ENCODE measurements at places on chromosomes 12 and 14.

DNA sequence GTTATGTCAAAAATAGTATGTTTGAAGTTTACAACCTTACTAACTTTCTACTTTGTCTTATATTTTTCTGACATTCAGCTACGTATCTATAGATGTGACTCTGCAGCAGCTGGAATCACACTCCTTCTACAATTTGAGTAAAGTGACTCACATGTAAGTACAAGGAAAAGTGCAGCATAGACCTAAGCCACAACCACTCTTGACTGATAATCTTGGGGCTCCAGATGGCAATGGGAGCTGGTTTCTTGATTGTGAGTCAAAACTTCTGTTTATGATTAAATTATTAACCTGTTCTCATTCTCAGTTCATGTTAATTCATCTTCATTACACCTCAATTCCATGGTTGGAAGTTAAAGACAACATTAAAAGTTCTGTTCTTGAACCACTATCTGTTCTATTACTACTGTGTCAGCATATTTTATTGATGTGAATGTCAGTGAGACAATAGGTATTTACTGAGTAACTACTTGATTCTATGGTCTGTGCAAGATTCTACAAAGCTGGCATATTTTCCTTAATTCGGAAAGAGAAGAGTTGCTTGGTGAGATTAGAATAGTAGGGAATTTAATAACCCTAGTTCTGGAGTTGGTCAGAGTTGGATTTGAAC is 112.9 kb downstream of the TSHR start:
- no peak for DNase-seq

GRCh38 chr12:51855586-51856428 is 7.3 kb upstream of the FIGNL2 start:
- DNase-seq: no peak

DNA sequence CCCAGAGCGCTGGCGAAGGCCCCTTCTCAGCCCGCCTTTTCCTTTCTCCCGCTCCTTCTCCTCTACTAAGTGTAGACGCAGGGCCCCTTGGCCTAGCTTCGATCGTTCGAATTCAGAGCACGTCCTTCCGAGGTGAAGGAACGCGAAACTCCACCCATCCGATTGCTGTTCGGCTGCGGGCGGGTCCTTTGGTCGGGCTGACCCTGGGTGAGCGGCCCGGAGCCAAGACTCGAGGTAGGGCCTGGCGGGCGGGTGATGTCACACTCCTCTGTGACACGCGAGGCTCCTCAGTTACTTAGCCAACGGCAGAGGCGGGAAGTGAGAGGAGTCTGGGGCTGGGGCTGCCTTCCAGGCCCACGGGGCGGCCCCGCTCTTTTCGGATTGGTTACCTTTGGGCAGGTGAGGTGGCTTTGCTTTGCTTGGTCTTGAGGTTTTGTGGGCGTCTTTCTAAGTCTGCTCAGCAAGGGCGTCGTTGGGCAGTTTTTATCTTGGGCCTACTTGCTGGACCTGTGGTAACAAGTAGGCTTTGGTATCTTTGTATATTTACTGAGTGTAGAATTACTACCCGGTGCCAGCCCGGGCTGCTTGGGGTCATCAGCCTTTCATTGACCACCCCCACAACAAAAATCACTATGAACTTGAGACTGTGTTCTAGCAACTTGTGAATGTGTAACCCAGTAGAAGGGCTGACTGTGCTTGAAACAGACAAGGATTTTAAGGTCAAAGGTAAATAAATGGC is 694 bp downstream of the TMBIM6 start:
- peak; percentile 74 for DNase-seq

DNA sequence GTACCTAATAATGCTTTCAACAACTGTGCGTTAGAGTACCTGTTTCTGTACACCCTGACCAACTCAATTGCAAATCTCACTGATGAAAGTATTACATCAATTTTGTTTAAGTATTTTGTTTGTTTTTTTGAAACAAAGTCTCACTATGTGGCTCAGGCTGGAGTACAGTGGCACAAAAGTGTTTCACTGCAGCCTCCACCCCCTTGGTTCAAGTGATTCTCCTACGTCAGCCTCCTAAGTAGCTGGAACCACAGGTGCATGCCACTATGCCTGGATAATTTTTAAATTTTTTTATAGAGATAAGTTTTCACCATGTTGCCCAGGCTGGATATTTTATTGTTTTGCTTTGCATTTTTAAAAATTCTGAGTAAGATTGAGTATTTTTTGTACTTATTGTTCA is 46.7 kb downstream of the YEATS4 start:
- no peak for DNase-seq

- no peak for DNase-seq
Observed at GRCh38 chr14:99971941-99972747, 93.1 kb upstream of the EVL start.

DNA sequence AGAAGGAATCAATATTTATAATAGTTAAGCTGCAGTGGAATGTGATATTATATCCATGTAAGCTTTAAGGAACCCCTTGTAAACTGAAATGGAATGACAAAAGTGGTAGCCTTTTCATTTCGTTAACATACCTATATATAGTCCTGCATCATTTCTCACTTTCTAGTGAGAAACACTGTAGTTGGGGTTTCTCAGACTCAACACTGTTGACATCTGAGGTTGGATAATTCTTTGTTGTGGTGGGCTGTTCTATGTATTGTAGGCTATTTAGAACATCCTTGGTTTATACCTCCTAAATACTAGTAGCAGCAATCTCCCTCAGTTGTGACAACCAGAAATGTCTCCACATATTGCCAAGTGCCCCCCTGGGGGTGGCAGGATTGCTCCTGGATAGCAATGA is 79.1 kb downstream of the RAD52 start:
- DNase-seq: no peak

- no peak for DNase-seq
Observed at GRCh38 chr12:127726671-127727315, 540.2 kb upstream of the TMEM132C start.

GRCh38 chr12:5840944-5841343 is 104.1 kb downstream of the ANO2 start:
- DNase-seq: no peak

DNA sequence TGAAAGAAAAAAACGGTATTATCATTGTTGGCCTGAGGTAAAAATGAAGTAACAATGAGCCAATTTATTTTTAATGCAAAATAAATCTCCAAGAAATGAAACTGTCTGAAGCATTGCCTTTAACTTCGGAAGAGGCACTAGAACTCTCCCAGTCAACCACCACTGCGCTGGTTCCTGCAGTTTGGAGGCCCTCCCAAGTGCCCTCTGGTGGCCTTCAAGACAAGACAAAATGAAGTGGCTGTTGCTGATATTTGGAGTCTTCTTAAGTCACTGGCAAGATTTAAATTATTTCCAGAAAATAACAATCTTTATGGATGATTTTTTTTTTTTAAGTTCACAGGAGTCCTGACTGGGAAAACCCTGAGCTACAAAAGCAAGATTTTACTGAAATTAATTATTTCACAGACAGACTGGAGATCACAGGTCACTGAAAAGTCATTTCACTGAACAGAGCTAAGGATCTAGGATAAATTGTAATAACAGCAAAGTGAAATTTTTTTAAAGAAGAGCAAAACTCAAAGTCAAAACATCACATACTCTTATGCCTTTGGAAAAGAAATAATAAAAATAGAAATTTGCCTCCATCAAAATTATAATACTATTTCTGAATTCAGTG is 58.2 kb downstream of the DICER1 start:
- DNase-seq: peak; percentile 64

DNA sequence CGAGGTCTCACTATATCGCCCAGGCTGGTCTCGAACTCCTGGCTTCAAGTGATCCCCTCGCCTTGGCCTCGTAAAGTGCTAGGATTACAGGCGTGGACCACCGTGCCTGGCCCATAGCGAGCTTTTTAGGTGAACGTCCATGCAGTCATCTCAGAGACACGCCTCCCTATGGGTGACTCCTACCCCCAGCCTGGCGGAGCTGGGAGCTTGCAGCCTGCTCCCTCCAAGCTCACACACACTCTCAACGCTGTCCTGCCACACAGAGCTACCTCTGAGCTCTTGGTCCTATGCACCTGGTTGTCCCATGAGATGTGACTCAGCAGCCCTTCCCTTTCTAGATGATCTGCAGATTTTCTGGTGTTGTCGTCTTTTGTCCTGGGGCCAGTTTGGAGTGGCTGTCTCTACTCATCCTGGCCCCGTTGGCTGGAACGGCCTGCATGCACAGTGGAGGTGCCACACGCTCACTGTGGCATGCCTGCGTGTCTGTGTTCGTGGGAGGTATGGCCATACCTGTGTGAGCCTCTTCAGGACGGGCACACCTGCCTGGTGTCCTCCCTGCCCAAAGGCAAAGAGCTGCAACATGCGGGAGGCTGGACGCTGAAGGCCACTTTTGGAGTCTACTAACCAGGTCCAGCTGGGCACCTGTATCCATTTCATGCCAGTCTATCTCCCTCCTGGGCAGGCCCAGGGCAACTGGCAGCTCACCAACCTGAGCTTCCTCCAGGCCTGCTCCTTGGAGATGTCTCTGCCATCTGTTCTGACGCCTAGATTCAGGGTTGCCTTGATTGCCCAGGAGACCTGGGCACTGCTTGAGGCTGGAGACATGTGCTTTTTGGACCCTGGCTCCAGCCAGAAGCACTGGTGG is 18.1 kb downstream of the CABP1 start:
- DNase-seq: no peak

GRCh38 chr12:115230606-115231005 is 546.6 kb upstream of the TBX3 start:
- no peak for DNase-seq

- DNase-seq: no peak
Observed at GRCh38 chr12:99976762-99977161, 8.0 kb downstream of the ANKS1B start.

DNA sequence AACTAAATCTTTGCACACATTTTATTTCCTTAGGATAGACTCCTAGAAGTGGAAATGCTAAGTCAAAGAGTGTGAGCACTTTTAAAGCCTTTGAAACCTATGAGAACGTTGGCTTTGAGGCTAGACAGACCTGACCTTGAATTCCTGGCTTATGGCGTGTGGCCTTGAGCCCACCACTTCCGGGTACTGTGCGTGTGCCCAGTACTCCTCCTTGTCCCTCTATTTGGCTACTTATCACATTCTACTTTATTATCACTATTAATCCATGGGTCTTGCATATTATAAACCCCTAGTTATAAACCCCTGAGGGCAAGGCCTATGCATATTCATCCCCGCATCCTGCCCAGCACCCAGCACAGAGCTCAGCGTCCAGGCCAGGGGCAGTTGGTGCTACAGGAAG is 26.0 kb upstream of the CD27 start:
- no peak for DNase-seq

GRCh38 chr12:12396694-12397093 is 39.8 kb downstream of the BORCS5 start:
- no peak for DNase-seq

GRCh38 chr12:27998658-27999057 is 26.1 kb upstream of the PTHLH start:
- DNase-seq: no peak

- no peak for DNase-seq
Observed at GRCh38 chr14:75273272-75274049, 5.2 kb upstream of the FOS start.

DNA sequence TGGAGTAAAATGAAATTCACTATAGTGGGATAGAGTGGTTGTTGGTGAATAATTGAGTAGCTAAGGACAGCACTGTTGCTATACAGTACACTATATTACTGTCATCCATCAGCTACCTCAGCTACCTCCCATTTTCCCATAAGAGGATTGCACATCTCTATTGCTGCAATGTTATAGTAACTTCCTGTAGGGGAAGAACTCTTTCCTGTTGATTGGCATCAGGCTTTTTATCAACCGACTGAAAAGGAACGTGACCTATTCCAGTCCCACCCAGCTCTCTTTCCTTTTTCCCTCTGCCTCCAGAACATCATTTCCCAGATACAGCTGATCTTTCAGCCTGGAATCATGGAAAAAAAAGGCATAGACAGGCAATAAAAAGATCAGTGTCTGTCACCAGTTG is 117.4 kb downstream of the ADAMTS20 start:
- no peak for DNase-seq

GRCh38 chr12:5335069-5335468 is 96.8 kb upstream of the NTF3 start:
- no peak for DNase-seq

- DNase-seq: no peak
Observed at GRCh38 chr14:22567437-22567836, 21.6 kb downstream of the DAD1 start.

- no peak for DNase-seq
Observed at GRCh38 chr14:57816568-57817284, 49.2 kb downstream of the SLC35F4 start.

- DNase-seq: no peak
Observed at GRCh38 chr12:107393043-107393717, 292.4 kb upstream of the PWP1 start.

DNA sequence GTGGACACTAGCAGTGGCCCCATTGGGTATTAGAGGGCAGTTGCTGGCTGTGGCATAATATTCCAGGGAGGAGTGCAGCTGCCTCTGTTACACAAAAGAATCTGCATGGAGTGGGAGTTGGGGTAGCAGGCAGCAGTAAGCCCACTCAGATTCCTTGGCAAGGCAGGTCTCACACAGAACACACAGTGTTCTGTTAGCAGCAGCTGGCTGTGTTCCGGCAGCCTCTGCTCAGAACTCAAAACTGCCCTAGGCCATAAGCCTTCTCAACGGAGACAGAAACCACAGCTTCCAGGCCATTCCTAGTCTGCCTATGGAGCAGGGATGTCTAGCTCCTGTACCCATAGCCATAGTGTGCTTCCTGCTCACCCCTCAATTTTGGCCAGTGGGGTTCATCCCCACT is 1085.4 kb downstream of the SLC6A15 start:
- no peak for DNase-seq

DNA sequence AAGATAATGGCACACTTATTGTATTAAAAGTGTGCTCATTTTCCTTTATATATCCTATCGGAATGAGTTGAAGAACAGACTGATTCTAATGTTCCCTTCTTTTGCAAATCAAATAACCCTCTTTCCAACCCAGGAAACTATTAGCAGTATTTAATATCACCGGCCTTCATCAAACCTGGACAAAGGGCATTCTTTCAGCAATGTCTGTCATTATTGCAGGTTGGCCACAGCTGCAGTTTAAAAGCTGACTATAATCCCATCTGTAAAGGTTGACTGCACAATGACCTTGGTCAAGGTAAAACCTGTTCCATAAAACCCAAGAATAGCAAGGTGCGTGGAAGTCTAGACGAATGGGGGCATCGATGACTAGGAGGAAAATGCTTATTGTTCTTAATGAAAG is 472.3 kb upstream of the SOX5 start:
- no peak for DNase-seq
